ENCODE measurements at places on chromosomes 1 and 21. TPM values are rescaled to one million over a fixed set of nuclear protein-coding genes. Genes with fewer than 3 reads are reported as not detected.

Gene ZNF648
- total RNA-seq, result 0.67 TPM

Gene LCE1C
- total RNA-seq, result not detected

- DNase-seq, result no peak
- no peak overlapping the region for H3K27ac ChIP-seq
- no peaks in the 10 kb centered on the region for H3K36me3 ChIP-seq
- H3K4me3 ChIP-seq, result no peak overlapping the region
Observed at GRCh38 chr1:240029418-240029817, 62.3 kb upstream of the FMN2 start.

DNA sequence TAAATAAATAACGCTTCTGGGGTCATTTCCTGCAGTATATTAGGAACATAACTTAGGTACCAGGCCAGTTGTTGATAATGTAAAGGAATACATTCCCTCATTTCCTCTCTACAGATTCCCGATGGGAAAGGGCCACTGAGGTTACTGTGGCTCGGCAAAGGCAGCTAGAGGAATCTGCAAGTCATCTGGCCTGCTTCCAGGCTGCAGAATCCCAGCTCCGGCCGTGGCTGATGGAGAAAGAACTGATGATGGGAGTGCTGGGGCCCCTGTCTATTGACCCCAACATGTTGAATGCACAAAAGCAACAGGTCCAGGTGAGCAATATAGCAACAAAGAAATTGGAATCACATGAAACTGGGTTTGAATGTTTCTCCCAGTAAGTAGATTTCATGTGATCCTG is 109.6 kb upstream of the BMP8A start:
- no peak for DNase-seq
- no peak overlapping the region for H3K4me3 ChIP-seq
- H3K27ac ChIP-seq, result no peak overlapping the region
- H3K27me3 ChIP-seq, result no peaks in the 10 kb centered on the region
- peaks cover 13% of the 10 kb centered on the region for H3K4me1 ChIP-seq
- H3K36me3 ChIP-seq, result peaks cover 18% of the 10 kb centered on the region

- H3K4me1 ChIP-seq, result no peaks in the 10 kb centered on the region
- no peak for DNase-seq
- no peaks in the 10 kb centered on the region for H3K27me3 ChIP-seq
Observed at GRCh38 chr1:66505671-66506392, 28.1 kb upstream of the SGIP1 start.

Gene C1orf56
- total RNA-seq, result 1.5 TPM

Gene NR1I3
- 10.4 TPM for total RNA-seq

- no peaks in the 10 kb centered on the region for H3K27me3 ChIP-seq
- H3K36me3 ChIP-seq, result no peaks in the 10 kb centered on the region
- no peak overlapping the region for H3K4me3 ChIP-seq
- H3K27ac ChIP-seq, result no peak overlapping the region
- H3K4me1 ChIP-seq, result no peaks in the 10 kb centered on the region
Observed at GRCh38 chr1:246052603-246053002, 454.5 kb downstream of the SMYD3 start.

GRCh38 chr1:7852804-7853683 is at the start of gene UTS2:
TSS of gene UTS2 (minus strand) at chr1:7853065. CDS start at chr1:7853003, 62 bp downstream.
- no peak for DNase-seq
- H3K4me3 ChIP-seq, result no peak within 1 kb of the TSS
- H3K27me3 ChIP-seq, result no peaks in the 10 kb centered on the region

GRCh38 chr21:26946744-26947446 is 20.0 kb downstream of the ADAMTS5 start:
- H3K4me3 ChIP-seq, result no peak overlapping the region
- H3K4me1 ChIP-seq, result peaks cover 10% of the 10 kb centered on the region
- H3K27ac ChIP-seq, result no peak overlapping the region
- H3K27me3 ChIP-seq, result no peaks in the 10 kb centered on the region
- DNase-seq, result no peak

Gene FCRL1
- total RNA-seq, result 0.50 TPM

DNA sequence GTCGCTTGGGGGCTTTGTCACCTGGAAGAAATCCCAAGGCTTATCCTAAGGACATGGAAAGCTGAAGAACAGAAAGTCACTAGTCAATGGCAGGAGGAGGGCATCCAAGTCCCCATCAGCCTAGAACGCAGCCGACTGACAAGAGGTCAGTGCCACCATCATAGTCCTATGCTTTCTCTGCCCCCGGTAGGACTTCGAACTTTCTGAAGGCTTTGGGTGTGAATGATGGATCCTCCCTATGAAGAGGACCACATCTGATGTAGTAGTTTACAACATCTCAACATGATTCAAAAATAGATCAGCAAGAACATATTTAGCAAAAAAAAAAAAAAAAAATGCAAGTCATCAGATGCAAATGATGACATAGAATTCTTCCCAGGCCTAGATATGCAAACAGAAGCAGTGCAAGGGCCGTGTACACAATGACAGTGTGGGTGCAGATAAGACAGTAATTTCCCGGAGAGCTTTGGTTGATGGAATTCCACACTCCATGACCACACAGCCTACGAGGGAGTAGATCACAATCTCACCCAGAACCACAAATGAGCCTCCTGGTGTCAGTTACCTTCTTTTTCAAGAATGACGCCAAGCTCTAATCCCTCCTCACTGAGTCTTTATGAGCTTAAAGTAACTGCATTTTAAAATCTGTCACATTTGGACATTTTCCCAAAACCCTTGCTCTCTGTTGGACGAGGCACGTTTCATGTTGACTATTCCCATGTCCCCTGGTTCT is 88.2 kb downstream of the PSMG1 start:
- no peak overlapping the region for H3K4me3 ChIP-seq

DNA sequence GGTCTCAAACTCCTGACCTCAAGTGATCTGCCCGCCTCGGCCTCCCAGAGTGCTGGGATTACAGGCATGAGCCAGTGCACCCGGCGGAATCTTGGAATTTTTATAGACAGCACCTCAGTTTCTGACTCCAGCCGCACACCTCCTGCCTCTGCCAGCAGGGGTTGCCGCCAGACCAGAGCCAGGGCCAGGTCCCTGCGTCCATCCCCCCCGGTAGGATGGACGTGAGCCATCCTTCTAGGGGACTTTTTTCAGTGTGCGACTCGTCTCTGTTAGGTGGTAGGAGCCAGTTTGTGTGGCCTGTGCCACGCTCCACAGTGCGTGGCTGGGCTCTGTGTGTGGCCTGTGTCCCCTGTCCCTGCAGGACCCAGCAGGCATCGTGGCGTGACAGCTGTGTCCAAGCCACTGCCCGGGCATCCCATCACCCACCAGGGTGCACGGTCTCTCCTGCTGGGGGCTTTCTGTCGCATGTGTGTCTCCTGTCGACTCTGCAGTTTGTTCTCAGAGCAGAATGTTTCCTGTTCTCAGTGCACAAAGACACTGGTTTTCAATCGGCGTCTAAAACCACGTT is 15.6 kb downstream of the CSTB start:
- no peak overlapping the region for H3K4me3 ChIP-seq
- peaks cover 12% of the 10 kb centered on the region for H3K4me1 ChIP-seq
- peaks cover 38% of the 10 kb centered on the region for H3K36me3 ChIP-seq
- DNase-seq, result no peak
- no peak overlapping the region for H3K27ac ChIP-seq

Gene IFI44
- 9.0 TPM for total RNA-seq

DNA sequence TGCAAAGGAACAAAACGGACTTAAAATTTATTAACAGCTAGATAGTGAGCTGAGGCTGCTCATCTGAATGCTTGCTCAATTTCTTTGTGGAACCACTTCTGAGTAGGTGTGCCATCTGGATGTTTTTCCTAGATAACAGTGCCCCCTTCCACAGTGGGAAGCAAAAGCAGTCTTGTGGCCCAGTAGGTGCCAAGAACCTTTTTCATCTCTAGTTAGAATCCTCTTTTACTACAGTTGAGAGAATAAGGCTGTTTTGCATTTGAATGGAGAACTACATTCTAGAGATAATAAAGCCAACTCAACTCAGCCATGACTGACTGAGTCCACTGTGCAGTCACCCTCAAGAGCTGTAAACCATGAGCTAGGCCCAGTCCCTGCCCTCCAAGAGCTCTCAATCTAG is 13.3 kb downstream of the F3 start:
- H3K4me1 ChIP-seq, result no peaks in the 10 kb centered on the region
- DNase-seq, result no peak
- no peaks in the 10 kb centered on the region for H3K36me3 ChIP-seq
- H3K27me3 ChIP-seq, result no peaks in the 10 kb centered on the region

DNA sequence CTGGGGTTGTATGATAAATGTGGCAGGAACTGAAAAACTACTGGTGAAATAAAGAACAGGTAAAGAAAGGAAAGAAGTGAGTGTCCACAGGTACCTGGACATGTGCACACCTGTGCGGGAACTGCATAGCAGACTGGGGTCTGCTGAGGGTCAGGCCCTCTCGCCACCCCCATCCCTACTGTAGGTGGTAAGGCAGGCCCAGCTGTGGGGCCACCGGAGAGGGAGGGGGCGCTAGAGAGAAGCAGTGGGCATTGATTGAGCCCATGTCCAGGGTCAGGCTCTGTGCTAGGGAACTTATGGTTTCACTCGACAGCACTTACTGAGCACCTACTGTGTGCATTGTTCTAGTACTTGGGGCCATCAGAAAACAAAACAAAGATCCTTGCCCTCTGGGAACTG is 400.5 kb downstream of the MATN1 start:
- peak; percentile 9 for DNase-seq
- H3K27me3 ChIP-seq, result no peaks in the 10 kb centered on the region
- no peaks in the 10 kb centered on the region for H3K4me1 ChIP-seq

DNA sequence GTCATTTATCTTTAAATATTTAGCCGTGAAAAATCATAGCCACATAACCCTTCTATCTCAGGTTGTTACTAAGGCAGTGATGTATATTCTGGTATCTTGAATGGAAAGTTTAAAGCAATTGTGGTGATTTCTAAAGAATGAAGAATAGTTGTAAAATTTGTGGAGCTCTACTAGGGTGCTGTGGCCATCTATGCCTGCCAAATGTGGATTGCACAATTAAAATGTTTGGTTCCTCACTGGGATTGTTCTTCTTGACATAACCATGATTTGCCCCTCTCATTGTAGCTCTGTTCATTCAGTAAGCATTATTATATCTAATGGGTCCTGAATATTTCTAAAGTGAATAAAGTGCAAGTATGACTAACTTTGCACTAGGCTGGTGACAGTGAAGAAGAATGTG is 50.1 kb downstream of the AK4 start:
- peaks cover 26% of the 10 kb centered on the region for H3K4me1 ChIP-seq
- DNase-seq, result no peak
- peaks cover 6% of the 10 kb centered on the region for H3K36me3 ChIP-seq
- H3K27ac ChIP-seq, result no peak overlapping the region

GRCh38 chr1:163668472-163668871 is 346.7 kb downstream of the NUF2 start:
- no peak for DNase-seq
- no peaks in the 10 kb centered on the region for H3K4me1 ChIP-seq
- H3K36me3 ChIP-seq, result no peaks in the 10 kb centered on the region
- H3K4me3 ChIP-seq, result no peak overlapping the region
- no peak overlapping the region for H3K27ac ChIP-seq

- no peaks in the 10 kb centered on the region for H3K36me3 ChIP-seq
- no peak overlapping the region for H3K27ac ChIP-seq
- H3K4me1 ChIP-seq, result no peaks in the 10 kb centered on the region
- peak; percentile 83 for DNase-seq
Observed at GRCh38 chr1:37434292-37435225, 39.8 kb upstream of the ZC3H12A start.

GRCh38 chr1:236659792-236660587 is 26.3 kb upstream of the ACTN2 start:
- H3K4me1 ChIP-seq, result no peaks in the 10 kb centered on the region
- DNase-seq, result no peak
- no peaks in the 10 kb centered on the region for H3K27me3 ChIP-seq

DNA sequence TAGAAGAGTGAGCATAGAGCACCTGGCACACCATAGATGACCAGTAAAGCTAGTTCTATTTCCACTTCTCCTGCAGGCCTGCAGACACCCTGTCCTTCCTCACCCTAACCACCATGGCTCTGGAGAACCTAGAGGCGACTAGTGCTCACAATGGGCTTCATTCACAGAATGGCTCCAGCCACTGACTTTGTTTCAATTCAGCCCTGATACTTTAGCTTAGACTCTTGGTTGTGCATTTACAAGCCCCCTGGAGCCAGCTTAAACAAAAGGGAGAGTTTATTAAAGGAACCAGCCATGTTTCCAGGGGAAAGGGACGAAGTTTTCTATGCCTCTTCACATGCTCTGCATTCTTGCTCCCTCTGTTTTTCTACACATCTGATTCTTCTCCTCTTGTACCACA is 123.7 kb downstream of the NAV1 start:
- DNase-seq, result no peak
- no peaks in the 10 kb centered on the region for H3K27me3 ChIP-seq
- H3K4me3 ChIP-seq, result no peak overlapping the region
- no peak overlapping the region for H3K27ac ChIP-seq
- H3K36me3 ChIP-seq, result no peaks in the 10 kb centered on the region

Gene RHBDL2
- 0.17 TPM for total RNA-seq

Gene AQP10
- not detected for total RNA-seq

GRCh38 chr1:45244660-45245059 is 38.3 kb upstream of the ZSWIM5 start:
- H3K27ac ChIP-seq, result no peak overlapping the region
- no peaks in the 10 kb centered on the region for H3K4me1 ChIP-seq
- no peak overlapping the region for H3K4me3 ChIP-seq
- H3K36me3 ChIP-seq, result no peaks in the 10 kb centered on the region
- H3K27me3 ChIP-seq, result no peaks in the 10 kb centered on the region

Gene BSND
- total RNA-seq, result not detected

- no peaks in the 10 kb centered on the region for H3K27me3 ChIP-seq
- no peak overlapping the region for H3K27ac ChIP-seq
- no peak overlapping the region for H3K4me3 ChIP-seq
- no peaks in the 10 kb centered on the region for H3K4me1 ChIP-seq
- H3K36me3 ChIP-seq, result no peaks in the 10 kb centered on the region
Observed at GRCh38 chr1:177620636-177621190, 349.1 kb downstream of the SEC16B start.

- H3K27me3 ChIP-seq, result no peaks in the 10 kb centered on the region
- DNase-seq, result no peak
- H3K4me3 ChIP-seq, result no peak overlapping the region
- no peaks in the 10 kb centered on the region for H3K36me3 ChIP-seq
- no peaks in the 10 kb centered on the region for H3K4me1 ChIP-seq
- no peak overlapping the region for H3K27ac ChIP-seq
Observed at GRCh38 chr1:178997428-178997827, 28.3 kb upstream of the FAM20B start.

GRCh38 chr1:178330153-178330552 is 166.6 kb downstream of the CLEC20A start:
- no peaks in the 10 kb centered on the region for H3K4me1 ChIP-seq
- H3K4me3 ChIP-seq, result no peak overlapping the region
- no peak for DNase-seq

Gene HMCN1
- total RNA-seq, result 4.9 TPM

Gene ABCA4
- 1.5 TPM for total RNA-seq

- H3K27me3 ChIP-seq, result no peaks in the 10 kb centered on the region
- H3K27ac ChIP-seq, result no peak overlapping the region
- no peak overlapping the region for H3K4me3 ChIP-seq
- H3K36me3 ChIP-seq, result peaks cover 3% of the 10 kb centered on the region
Observed at GRCh38 chr1:15883326-15883725, 35.8 kb downstream of the SPEN start.

Gene RGS16
- 0.59 TPM for total RNA-seq

Gene SAMD11
- total RNA-seq, result 1.3 TPM

Gene GFI1
- 3.9 TPM for total RNA-seq

All from liver (tissue), 10 donors.